ENCODE measurements at places on chromosomes 13 and 19. TPM values are rescaled to one million over a fixed set of nuclear protein-coding genes. Genes with fewer than 3 reads are reported as not detected.
A peak's percentile ranks its signal among the peaks of the same experiment; 100 is the strongest.

The PTH2 gene
- total RNA-seq = not detected

DNA sequence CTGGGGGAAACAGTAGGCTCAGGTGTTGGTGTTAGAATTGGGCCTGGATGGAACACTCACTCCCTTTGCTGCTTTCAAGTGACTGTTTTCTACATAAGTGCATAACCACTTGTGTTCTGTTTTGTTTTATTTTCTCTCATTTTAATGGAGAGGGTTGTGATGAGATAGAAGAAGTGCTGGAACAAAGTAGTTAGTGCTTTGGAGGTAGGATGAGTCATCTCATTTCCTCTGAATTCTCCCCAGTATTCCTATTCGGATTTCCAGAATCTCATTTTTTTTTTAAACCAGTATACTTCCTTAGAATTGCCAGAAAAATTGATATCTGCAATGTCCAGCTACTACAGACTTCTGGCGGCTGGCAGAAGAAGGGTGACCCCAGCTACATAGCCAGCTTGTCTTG is 575.9 kb downstream of the MYO16 start:
- DNase-seq = no peak

GRCh38 chr19:47779524-47780214 is 1.2 kb downstream of the SELENOW start:
- peak; percentile 74 for DNase-seq

- DNase-seq = no peak
Measured at GRCh38 chr19:44661205-44661604, 10.1 kb upstream of the CEACAM19 start.

DNA sequence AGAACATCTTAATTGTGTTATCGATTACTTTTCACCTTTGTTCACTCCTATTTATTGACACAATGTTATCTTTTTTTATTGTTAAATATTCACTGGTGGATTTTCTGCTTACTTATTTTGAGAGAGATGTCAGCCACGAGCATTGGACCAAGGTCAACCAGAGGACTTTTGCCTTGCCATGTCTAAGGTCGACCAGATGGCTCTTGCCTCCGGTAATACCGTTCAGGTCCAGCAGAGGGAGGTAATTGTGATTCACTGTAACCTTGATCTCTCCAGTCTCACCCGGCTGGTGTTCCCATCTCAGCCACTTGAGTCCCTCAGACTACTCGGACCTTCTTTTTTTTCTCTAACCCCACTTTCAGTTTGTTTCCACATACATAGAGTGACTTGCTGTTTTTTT is 1438.1 kb downstream of the UQCRFS1 start:
- DNase-seq = no peak

GRCh38 chr19:1103708-1104310 is at the start of gene GPX4:
Gene GPX4 (plus strand): TSS chr19:1103994. CDS start chr19:1104044, 50 bp downstream.
- peak; percentile 100 for DNase-seq

DNA sequence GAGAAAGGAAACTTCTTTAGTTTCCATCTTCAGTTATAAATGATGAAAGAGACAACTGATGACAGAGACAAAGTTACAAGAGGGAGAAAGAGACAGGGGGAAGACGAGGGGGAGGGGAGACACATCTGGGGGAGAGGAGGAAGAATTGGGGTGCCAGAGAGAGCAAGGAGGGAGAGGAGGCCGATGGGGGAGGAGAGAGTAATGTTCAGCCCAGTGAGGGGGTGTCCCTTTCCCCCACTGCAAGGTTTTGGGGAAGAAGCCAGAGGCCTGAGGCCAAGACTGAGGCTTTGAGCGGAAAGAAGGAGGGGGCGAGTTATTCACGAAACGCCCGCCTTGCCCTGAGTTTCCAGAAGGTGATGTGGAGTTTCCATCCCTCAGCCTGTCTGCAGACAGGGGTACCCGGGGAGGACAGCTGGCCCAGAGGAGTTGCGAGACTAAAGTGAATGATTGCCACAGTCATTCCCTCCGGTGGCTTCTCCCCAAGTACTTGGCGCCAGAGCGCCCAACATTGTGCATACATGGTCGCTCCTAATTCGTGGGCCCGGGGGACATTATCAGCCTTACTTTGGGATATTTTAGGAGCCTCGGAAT is 558 bp upstream of the PPAN start:
- DNase-seq = no peak

DNA sequence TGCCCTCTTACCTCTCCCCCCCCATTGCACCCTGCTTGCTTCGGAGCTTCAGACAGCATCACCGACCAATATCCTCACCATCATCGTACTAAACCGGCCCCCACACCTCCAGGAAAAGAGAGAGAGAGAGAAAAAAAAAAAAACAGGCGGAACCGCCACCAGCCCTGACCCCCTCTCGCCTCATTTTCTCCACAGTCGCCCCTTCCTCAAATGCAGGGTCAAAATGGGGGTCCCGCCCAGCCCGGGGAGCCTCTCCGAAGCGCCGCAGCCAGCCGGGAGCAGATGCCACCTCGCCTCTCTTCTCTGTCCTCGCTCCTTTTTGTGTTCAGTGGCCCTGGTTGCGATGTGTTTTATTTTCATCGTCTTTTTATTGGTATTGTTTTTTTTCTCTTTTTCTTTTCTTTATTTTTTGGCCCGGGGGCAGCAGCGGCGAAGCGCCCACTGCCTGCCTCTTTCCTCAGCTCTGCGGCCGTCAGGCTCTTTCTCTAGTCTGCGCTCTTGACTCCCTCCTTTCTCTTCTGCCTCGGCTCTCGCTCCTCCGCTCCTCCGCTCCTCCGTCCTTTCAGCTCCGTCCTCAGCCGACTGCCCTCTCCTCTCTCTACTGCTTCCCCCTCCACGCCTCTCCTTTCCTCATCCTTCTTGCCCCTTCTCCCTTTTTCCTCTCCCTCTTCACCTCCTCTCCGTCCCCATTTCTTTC is 41.4 kb downstream of the DEDD2 start:
- no peak for DNase-seq

DNA sequence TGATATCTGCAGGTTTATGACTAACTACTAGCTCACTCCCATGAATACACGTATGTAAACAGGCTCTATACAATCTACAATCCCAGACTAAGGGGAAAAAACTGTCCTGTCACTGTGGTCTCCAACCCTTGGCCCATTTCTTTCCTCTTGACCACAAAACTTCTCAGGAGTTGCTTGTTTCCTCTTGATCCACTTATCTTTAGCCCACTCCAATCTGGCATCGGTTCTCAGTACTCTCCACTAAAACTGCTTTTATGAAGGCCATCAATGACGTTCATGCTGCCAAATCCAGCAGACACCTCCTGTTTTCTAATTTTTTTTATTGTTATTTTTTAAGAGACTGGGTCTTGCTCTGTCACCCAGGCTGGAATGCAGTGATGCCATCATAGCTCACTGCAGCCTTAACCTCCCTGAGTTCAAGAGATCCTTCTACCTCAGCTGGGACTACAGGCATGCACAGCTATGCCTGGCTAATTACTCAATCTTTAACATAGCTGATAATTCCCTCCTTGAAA is 31.9 kb upstream of the USPL1 start:
- DNase-seq = no peak
